ENCODE measurements at places on chromosomes 2 and 18. TPM values are rescaled to one million over a fixed set of nuclear protein-coding genes. Genes with fewer than 3 reads are reported as not detected.

The C2orf92 gene
- 4.9 TPM for total RNA-seq

DNA sequence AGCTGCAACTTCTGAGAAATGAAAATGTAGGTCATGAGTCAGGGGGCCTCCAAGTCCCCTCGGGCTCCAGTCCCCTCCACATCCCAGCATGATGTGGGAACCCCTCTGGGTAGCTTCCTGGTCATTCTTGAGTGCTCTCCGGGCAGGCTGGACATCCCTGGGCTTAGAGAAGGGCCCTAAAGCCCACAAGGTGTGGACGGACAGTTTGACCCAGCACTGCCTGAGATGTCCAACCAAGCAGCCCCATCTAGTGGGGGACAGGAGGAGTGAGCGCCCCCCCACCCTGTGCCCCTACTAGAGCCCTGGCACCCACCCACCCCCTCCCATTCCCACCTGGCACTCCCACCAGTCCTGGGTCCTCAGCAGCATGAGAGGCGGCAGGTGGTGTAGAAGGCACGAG lies 46.0 kb downstream of the CYP27C1 start:
- peak; percentile 42 for DNase-seq

GRCh38 chr2:160061944-160062291 lies 497 bp downstream of the PLA2R1 start:
- DNase-seq = no peak

GRCh38 chr2:231600619-231601355 lies 8.1 kb downstream of the TEX44 start:
- no peak for DNase-seq

DNA sequence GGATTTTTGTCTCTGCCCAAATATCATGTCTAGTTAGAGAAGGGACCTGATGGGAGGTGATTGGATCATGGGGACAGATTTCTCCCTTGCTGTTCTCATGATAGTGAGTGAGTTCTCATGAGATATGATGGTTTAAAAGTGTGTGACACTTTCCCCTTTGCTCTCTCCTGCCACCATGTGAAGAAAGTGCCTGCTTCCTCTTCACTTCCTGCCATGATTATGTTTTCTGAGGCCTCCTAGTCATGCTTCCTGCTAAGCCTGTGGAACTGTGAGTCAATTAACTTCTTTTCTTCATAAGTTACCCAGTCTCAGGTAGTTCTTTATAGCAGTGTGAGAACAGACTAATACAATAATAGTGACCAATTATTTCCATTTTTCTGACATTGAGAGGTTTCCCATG lies 167.3 kb upstream of the CYRIA start:
- DNase-seq = no peak

DNA sequence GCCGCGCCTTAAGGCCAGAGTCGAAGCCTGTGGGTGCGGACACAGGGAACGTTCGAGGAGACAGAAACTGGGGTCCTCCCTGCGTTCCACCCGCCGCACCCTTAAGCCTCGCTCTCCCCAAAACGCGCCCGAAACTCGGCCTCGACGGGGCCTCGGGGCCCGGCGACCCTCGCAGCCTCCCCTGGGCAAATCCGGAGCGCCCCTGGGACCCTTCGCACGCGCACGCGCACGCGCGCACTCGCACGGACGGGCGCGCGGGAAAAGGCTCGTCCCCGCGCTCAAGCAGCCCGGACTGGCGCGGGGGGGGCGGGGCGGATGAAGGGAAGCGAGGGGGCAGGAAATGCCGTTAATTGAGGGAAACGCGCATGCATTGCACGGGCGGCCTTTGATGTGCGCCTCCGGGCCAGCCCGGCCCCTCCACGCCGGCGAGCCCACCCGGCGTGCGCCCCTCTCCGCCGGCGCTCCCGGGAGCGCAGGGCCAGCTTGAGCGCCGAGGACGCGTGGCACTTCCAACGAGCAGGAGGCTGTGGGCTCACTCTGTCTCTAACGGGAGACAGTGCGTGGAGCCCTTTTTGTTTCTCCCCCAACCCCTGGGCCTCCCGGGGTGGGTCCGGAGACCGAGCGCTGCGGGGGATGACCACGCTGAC lies 5.4 kb upstream of the SALL3 start:
- peak; percentile 51 for DNase-seq

DNA sequence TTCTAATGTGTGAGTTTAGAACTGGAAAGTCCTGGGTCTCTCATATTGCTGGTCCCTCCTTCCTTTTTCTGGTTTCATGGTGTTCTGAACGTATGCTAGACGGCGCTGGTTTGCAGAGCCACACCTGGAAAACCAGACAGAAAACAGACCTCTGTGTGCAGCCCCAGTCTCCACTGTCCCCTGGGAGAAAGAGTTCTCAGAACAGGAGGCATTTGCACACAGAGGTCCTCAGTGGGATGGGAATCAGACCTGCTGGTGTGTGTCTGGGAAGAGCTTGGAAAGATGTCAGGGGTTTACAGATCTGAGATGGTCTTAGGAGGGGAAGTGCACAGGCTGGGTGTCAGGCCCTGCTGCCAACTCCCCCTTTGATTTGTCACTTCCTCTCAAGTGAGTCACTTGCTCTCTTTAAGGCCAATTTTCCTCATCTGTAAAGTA lies 14.9 kb upstream of the MBP start:
- DNase-seq = peak; percentile 40

- no peak for DNase-seq
Observed at GRCh38 chr2:158184556-158185343, 83.1 kb downstream of the UPP2 start.

- DNase-seq = no peak
Observed at GRCh38 chr2:201441409-201441808, 9.8 kb downstream of the TRAK2 start.

GRCh38 chr2:199659207-199659606 lies 191.8 kb downstream of the FTCDNL1 start:
- DNase-seq = peak; percentile 69

The ABCG8 gene
- total RNA-seq = not detected

The TCF23 gene
- total RNA-seq = not detected

DNA sequence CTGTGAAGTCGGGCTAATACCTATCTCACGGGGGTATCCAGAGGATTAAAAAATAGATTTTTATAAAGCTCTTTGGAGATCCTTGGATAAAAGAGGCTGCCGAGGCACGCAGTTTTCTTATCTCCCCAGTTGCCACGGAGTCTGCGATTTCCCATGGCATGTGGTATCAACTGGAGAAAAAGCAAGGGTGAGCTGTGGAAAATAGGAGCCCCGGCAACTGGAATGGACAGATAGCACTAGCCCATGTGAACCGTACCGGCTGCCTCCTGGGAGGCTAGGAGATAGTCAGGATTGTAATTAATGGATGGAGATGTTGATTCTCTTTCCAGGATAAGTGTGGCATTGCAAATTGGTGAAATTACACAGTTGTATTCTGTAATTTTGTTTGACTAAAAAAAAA lies 407.6 kb upstream of the KCNH7 start:
- DNase-seq = no peak

GRCh38 chr2:118115761-118116160 lies 27.5 kb downstream of the INSIG2 start:
- DNase-seq = no peak

GRCh38 chr2:67880291-67880761 lies 182.5 kb downstream of the C1D start:
- DNase-seq = peak; percentile 38

DNA sequence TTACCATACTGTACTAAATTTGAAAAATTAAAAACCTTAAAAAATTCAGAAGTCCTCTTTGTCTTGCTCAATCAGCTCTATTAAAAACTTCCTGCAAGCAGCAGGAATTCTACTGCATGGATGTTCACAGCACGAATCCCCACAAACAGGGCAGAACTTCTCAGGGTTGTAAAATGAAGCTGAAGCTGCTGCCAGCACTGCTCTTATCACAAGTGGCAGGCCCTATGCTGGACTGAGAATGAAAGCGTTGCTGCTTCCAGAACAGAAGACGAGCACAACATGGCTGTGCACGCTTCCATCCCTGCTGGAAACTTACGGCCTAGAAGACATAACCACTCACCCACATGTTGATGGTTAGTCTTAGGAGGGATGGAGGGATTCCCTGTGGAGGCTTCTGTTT lies 134.0 kb downstream of the RAB3GAP1 start:
- DNase-seq = no peak

DNA sequence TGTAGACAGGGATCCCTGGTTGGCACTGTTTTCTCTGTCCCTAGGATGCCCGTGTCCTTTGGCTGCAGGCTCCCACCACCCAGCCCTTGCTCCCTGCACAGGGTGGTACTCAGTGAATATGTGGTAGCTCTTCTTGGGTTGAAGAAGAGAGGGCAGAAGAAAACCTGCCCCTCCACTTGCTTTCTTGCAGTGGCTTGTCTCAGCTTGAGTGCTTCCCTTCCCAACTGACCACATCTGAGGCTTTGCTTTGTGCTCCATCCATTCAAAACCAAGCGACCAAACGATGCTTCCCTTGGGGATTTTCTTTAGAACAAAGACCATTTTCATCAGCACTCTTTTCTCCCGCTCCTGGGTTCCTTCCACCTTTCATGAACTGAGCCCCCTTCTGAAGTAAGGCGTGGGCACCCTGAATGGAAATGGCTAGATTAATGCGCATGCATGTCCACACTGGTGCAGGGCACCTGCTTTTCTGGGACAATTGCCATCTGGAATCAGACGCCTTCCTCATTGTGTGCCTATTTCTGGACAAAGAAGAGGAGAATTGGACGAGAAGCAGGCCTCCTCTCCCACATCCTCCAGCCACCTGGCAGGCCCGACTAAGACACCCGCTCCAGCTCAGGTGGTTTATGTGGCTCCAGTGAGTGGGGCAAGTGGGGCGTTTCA lies 59.1 kb downstream of the ARL4C start:
- DNase-seq = no peak

DNA sequence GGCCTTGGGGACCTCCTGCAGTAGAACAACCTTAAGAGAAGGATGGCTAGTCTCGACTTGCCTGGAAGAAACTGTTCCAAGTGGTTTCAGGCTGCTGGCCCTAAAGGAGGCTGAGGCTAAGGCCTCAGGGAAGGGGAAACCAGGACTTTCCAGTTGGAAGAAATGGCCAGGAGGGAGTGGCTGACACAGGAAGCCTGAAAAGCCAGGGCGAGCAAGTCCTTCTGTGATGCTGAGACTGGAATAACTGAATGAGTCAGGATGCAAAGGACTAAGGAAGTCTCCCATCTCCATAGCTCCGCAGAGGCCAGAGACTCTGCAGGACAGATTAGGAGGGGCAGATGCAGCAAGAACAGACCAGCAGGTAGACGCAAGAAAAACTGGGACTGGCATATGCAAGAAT lies 7.4 kb downstream of the HTRA2 start:
- no peak for DNase-seq

The RNF125 gene
- 0.57 TPM for total RNA-seq

The CD8B gene
- not detected for total RNA-seq

DNA sequence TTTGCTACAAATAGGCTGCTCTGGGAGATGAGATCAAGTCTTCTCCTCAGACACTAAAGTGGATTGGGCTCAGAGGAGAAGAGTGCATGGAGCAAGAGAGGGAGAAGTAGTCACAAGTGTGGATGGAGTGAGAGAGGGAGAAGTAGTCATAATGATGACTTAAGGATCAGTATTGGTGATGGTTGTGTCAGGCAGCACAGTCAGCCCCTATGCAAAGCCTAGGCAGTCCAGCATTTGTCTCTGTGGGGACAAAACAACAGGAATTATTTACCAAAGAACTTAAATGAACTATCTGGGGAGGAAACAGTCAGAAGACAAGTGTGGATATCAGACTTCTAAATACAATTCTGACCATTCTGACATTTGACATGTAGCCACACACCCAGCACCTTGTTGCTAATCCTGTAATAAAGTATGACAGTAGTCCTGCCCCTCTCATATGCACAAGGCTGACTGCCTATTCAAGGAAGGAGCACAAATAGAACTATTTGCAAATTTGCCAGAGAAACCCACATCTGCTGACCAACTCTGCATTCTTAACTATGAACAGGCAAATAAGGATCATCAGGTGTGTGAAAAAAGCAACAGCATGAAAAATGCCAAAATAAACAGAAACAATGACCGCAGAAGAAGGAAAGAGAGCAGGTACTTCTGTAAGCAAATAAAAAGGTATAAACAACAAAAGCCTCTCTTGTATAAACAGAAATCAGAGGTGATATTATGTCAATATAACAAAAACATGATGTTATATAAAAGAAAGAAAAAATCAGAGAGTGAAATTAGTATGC lies 1597.9 kb upstream of the ACVR2A start:
- no peak for DNase-seq

Measured in Daoy (cell line).